ENCODE measurements at places on chromosomes 1 and 21.

- DNase-seq, result no peak
Observed at GRCh38 chr1:201728731-201729130, 100.2 kb upstream of the IPO9 start.

DNA sequence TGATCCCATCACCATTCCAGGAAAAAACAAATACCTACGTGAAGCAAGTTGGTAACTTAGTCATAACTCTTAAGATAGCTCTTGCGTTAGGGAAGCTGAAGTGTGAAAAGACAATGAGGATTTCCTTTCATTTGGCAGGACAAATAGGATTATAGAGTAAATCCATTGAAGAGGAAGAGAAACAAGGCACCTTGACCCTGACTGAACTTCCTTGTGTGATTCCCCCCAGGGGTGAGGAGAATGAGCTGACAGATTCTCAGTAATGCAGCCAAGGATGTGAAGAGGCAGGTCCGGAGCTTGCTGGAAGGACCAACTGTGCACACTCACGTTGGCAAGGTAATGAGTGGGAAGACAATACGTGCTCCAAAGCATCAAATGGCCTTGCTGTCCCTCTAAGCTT is 55.0 kb upstream of the HMCN1 start:
- no peak for DNase-seq

- DNase-seq, result no peak
Observed at GRCh38 chr1:55326496-55327243, 111.5 kb upstream of the USP24 start.

DNA sequence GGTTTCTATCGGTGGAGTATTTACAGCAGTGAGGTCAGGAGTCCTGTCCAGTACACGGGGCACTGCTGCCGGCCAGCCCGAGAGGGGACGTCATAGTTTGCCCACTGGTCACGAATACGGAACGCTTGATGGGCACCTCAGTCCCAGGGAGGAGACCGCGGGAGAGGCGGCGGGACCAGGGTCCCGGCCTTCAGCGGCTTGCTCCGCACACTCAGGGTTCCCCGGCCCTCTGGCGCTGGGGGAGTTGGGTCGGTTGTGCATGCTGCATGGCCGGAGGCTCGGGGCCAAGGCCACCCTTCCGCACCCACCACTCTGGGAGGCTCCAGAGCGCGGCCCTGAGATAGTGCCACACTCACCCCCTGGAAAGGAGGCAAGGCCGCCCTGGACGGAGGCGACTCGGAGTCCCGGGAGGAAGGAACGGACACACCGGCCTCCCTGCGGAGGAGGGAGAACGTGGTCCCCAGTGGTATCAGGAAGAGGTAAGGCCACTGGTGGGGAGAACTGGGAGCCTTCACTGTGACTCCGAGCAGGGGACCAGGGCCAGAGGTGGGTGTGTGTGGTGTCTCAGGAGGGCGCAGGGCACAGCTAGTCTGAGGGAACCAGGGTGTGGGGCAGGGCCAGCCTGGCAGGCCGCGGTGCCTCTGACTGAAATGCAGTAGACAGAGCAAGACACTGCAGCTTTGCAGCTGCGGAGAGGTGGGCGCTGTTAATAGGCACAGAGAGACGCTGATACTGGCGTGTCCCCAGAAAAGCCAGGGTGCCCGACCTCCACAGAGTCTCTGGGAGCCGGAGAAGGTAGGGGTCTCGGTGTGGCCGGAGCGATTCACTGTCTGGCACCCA is 28.6 kb upstream of the PRSS38 start:
- no peak for DNase-seq

- DNase-seq, result no peak
Observed at GRCh38 chr1:168742994-168743650, 14.1 kb upstream of the DPT start.

GRCh38 chr1:247906504-247907047 is 11.2 kb downstream of the OR2W3 start:
- DNase-seq, result no peak

- no peak for DNase-seq
Observed at GRCh38 chr1:52186449-52186848, 44.6 kb downstream of the ZFYVE9 start.

GRCh38 chr1:77438236-77438913 is 156.6 kb downstream of the AK5 start:
- no peak for DNase-seq

DNA sequence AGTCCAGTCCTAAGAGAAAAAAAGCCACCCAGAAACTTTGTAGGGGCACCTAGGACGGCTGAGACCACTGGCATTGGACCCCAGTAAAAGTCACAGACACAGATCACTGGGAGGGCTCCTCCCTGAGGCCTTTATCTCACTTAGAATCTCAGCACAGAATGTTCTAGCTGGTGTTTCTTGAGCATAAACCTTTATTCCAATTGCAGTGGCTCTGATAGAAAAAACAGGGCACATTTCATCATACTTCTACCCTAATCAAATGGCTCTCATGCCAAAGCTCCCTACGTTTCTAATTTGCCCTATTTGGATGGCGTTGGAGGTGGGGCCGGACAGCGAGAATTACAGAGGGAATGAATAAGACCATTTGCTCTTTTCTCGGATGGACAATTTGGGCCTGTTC is 53.8 kb downstream of the NGF start:
- no peak for DNase-seq

DNA sequence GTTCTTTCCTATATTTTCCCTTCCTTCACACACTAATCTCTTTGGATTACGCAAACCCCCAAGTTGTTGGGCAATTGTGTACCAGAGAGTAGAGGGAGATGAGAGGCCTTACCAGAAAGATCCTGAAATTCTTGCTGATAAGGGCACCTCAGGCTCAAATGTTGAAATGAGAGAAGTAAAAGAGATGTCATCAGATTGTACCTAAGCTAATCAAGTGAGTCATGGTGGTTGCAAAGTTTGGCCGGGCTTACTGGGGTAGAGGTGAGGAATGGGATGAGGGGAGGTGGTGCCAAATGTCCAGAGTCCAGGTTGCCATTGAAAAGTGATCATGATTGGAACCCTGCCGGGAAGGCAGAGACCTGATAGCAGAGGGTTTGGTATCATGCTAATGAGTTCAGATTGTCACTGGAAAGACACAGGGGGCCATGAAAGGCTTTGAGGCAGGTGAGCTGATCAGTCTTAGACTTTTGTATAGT is 43.1 kb downstream of the OPTC start:
- no peak for DNase-seq

DNA sequence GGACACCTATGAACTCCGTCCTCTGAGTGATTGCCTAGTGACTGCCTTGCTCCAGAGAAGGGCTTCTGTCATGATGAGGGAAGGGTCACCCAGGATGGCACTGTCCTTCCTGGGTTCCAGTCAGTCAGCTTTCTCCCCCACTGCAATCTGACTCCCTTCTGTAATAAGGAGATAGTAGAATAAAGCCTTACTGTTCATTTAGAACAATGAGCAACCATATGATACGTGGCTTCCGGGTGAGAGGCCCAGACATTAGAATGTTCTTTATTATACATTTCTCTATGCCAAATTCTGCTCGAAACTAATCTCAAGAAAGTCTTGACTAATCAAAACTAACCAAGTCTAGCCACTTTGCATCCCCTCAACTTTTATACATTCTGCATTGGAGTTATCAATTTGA is 8.5 kb upstream of the MTMR11 start:
- no peak for DNase-seq

DNA sequence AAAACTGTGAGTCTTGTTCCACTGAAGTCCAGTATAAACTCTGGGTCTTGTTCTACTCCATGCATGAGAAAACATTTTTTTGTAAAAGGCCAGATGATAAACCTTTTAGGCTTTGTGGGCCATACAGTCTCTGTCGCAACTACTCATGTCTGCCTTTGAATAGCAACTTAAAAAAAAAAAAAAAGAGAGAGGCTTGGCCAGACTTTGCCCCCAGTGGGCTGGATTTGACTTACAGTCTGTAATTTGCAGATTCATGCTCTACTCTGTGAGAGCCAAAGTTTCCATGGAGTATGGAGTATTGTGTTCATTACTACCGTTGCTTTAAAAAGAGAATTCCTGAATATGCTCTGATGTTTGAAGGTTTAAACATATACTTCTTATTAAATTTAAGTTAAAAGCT is 654.9 kb upstream of the PKN2 start:
- DNase-seq, result no peak

- no peak for DNase-seq
Observed at GRCh38 chr21:45301521-45302081, 13.9 kb upstream of the POFUT2 start.

DNA sequence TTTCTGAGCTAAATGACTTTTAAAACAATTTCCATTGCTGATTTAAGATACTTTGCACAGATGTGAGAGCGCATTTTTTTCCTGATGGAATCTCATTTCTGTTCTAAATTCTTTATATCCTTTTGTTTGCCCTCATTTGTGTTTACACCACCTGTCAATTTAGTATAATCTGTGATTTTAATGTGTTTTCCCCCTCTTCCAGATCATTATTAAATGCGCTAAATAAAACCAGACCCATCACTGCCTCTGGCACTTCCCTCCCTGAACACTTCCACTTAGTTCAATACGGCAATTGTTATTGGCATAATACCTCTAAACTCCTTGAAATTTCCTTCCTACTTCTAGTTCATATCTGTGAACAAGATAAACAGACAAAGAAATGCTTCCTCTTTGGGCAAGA is 186.9 kb upstream of the ADGRL2 start:
- no peak for DNase-seq

- no peak for DNase-seq
Observed at GRCh38 chr1:241950390-241950789, 7.2 kb upstream of the BECN2 start.

DNA sequence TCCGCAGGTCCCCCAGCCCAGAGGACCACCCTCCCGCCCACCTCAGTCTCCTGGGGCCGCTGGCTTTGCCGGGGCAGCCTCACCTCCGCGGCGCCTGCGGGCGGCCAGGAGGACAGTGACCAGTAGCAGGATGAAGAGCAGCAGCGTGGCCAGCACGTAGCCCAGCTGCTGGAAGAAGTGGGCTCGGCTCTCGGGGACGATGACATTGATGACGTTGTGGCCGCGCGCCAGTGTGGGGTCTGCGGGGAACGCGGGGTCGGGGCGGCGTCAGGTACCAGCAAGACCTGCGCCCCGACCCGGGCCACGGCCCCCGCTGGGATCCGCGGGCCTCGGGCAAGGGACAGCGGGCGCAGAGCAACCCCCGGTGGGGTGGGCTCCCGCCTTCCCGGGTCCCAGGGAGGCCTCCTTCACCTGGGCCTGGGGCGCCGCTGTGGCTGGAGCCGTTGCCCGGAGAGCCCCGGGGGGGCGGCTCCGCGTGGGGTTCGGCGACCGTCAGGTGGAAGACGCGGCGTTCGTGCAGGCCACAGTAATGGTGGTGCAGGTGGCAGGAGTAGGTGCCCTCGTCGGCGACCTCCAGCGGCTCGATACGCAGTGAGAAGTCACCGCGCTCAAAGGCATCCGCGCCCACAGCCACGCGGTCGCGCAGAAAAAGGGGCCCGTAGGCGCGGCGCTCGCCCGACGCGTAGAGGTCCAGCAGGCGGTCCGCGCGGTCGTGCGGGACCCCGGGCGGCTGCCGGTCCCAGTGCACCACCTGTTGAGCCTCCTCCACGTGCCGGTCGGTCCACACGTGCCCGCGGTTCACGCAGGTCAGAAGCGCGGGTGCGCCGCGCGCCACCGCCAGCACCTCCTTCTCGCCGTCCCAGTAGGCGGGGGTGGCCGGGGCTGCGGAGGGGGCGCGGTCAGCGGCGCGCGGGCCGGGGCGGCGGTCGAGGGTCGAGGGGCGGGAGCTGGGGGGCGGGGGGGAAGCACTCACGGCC is 3.8 kb downstream of the MXRA8 start:
- no peak for DNase-seq

DNA sequence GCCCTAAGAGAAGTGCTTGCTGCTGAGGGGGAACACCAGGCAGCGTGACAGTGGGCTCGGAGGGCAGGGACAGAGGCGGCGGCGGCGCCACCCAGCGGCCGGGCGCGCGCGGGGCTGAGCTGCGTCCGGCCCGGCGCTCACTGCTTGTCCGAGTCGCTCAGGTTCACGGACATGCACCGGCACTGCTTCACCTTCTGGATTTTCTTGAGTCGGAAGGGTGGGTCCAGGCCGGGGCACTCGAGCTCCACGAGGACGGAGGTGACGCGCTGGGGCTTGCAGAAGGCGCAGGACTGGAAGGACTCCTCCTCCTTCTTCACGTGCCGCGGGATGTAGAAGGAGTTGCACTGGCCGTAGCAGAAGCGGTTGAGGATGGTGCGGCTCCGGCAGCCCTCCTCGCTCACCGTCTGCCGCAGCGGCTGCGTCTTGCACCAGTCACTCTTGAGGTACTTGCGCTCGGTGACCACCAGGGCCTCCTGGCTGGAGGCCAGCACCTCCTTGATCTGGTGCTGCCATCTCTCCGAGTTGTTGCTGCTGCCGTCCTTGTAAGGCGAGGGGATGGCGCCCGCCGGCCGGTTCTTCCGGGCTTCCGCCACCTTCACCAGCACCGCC is 119.0 kb downstream of the GREM2 start:
- DNase-seq, result no peak

DNA sequence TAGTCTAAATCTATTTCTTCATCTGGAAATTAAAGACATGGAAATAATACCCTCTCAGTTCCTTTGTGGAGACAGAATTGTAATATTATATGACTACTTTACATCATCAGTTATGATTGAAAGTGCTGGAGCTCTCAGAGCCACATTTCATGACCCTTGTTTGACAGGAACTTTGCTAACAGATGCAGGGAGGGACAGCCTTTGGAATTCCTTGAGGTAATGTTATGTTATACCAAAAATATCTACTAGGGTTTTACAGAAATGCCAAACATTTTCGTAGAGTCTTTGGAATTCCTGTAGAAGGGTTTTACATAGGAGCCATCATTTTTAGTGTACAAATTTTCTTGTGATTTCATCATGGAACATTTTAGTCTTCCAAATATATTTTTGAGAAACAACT is 57.4 kb upstream of the ADAMTS5 start:
- DNase-seq, result no peak

DNA sequence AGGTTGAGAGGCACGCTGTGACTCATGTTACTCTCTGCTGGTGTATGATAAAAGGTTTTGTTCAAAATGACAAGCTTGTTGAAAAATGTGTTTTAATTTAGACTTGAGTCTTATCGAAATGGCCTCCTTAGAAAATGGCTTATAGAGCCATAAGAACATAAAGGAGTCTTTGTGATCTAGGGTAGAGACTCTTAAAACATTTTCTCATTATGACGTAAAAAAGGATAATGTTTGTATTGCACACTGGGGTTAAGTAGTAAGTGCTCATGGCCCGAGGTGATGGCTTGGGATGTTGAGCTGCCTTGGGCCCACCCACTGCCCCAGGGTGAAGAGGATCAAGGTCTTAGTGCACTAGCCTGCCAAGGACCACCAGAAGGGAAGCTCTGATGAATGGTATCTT is 117.4 kb downstream of the DISC1 start:
- DNase-seq, result no peak

DNA sequence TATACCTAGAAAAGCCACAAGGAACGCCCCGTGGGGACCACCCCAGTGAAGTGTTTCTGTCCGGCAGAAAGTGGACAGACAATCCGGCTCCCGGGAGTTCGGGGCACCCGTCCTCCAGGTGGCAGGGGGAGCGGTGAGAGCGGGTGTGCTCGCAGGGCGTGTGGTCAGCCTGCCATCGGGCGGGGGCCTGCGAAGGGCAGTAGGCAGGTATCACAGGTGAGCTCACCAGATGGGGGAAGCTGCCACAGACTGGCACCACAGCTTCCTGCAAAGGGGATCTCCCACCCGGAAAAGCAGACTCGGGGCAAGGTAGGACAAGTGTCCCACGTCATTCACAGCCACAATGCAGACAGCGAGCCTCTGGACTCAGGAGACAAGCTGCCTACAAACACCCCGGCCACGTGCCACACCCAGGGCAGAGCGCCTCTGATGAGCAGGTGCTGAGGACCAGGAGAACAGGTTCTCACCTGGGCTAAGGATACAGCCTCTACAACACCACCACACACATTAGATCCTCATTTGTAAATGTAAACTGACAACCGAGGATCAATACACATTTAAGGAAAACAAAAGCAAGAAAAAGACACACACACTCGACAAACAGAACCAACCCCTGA is 36.4 kb downstream of the VPS26C start:
- no peak for DNase-seq

All from substantia nigra (tissue), 51 donors.